ENCODE measurements at places on chromosomes 7 and 10.

GRCh38 chr7:107725138-107725740 lies 18.7 kb upstream of the CBLL1 start:
- peak; percentile 39 for DNase-seq

DNA sequence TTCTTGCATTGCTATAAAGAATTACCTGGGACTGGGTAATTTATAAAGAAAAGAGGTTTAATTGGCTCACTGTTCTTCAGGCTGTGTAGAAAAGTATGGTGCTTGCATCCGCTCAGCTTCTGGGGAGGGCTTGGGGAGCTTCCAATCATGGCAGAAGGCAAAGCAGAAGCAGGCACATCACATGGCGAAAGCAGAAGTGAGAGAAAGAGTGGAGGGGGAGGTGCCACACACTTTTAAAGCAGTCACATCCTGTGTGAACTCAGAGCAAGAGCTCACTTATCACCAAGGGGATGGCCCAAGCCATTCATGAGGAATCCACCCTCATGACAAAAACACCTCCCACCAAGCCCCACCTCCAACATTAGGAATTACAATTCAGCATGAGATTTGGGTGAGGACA lies 303.5 kb downstream of the OTUD1 start:
- DNase-seq: no peak

GRCh38 chr7:123656544-123657303 lies 1.1 kb downstream of the LMOD2 start:
- no peak for DNase-seq

- DNase-seq: peak; percentile 83
These were observed 96.6 kb downstream of the FAM53B start for GRCh38 chr10:124647421-124648130.

- DNase-seq: no peak
These were observed 18.5 kb downstream of the TRUB1 start for GRCh38 chr10:114956466-114956865.

GRCh38 chr7:150404805-150405583 lies 25.9 kb downstream of the ZNF775 start:
- DNase-seq: peak; percentile 82

- no peak for DNase-seq
These were observed 71.8 kb downstream of the SEMA3D start for GRCh38 chr7:85115006-85115405.

- no peak for DNase-seq
These were observed 41.4 kb upstream of the ANLN start for GRCh38 chr7:36348256-36348655.

Measured in CD4-positive, alpha-beta T cell treated with Interleukin-15 for 1 hour (primary cell).